ENCODE measurements at places on chromosomes 2 and 18. TPM values are rescaled to one million over a fixed set of nuclear protein-coding genes. Genes with fewer than 3 reads are reported as not detected.

Gene ZBTB7C
- total RNA-seq, result 10.6 TPM

Gene GLI2
- total RNA-seq, result 3.9 TPM

Gene DBI
- 134 TPM for total RNA-seq

Gene TUBB8B
- not detected for total RNA-seq

Gene GALNT5
- 0.10 TPM for total RNA-seq

Gene TLX2
- 21.2 TPM for total RNA-seq

Gene FIGN
- total RNA-seq, result 12.4 TPM

Gene BARD1
- 33.6 TPM for total RNA-seq

DNA sequence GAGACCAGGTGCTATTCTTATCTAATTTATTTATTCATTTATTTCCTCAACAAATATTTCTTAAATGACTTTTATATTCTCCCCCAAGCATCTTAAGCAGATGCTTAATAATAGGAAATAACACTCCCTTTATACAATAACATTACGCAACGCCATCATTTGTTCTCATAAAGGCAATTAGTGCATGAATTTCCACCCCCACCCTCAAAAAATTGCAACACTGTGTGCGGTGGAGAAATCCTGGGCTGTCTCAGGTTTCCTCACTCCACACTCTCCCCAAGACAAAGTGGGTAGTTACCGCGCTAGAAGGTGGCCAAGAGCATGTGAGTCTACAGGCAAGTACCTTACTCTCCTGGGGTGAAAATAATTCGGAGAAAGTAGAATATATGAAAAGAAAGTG lies 37.0 kb upstream of the CTDP1 start:
- peaks cover 12% of the 10 kb centered on the region for H3K27me3 ChIP-seq
- no peaks in the 10 kb centered on the region for H3K36me3 ChIP-seq
- H3K4me3 ChIP-seq, result no peak overlapping the region
- no peak for DNase-seq

DNA sequence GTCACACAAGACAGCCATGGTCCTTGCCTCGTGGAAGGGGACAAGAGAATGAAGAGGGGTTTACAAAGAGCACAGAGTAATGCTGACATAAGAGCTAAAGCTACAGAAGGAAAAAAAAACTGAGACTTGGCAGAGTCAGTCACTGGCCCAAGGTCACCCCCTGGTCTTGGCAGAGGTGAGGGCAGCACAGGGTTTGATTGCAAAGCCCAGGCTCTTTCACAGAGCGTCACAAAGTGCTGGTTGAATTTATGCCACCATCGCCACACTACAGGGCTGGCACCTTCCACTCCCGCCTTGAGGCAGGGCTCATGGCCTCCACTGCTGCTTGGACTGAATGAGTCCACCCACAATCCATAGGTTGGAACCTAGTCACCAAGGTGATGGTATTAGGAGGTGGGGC lies 190.2 kb downstream of the INHBB start:
- no peak overlapping the region for H3K27ac ChIP-seq
- peaks cover 3% of the 10 kb centered on the region for H3K27me3 ChIP-seq
- H3K4me1 ChIP-seq, result peaks cover 6% of the 10 kb centered on the region
- DNase-seq, result no peak
- peaks cover 6% of the 10 kb centered on the region for H3K36me3 ChIP-seq
- H3K4me3 ChIP-seq, result no peak overlapping the region

DNA sequence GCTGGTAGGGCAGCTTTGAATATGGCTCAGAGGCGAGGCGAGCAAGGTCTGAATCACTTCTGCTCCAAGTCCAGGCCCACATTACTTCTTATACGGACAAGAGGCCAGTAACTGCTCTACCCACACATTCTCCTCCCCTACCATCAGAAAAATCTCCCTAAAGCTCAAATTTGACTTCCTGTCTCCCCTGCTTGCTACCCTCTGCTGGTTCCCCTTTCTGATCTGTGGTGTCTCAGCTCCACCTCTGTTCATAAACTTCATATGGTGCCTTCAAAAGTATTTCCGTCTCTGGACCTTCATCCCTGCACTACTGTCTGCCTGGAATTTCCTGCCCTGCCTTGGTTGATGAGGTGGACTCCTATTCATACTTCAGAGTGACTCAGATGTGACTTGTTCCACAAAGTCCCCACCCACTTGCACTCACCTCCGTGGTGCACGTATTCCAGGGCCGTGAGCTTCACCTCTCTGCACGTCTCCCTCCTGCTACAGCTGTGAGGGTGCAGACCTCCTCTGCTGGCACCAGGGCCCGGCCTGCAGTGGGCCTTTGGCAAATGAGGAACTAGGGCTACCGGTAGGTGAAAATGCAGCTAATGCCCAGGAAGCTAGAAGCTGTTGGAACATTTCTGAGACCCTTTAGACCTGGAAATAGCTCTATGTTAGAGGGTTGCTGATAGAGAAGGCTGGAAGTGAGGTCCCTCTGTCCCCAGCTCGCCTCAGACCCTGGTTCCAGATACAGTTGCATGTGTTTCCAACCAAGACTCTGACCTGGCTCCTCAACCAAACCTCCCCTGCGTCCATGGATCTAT lies 24.6 kb upstream of the KCMF1 start:
- H3K36me3 ChIP-seq, result no peaks in the 10 kb centered on the region
- DNase-seq, result no peak
- H3K4me1 ChIP-seq, result no peaks in the 10 kb centered on the region
- no peak overlapping the region for H3K4me3 ChIP-seq

- DNase-seq, result no peak
- H3K27ac ChIP-seq, result no peak overlapping the region
- H3K27me3 ChIP-seq, result peaks cover 2% of the 10 kb centered on the region
- H3K4me3 ChIP-seq, result no peak overlapping the region
- H3K36me3 ChIP-seq, result no peaks in the 10 kb centered on the region
Measured at GRCh38 chr18:68267583-68267982, 447.3 kb downstream of the TMX3 start.

DNA sequence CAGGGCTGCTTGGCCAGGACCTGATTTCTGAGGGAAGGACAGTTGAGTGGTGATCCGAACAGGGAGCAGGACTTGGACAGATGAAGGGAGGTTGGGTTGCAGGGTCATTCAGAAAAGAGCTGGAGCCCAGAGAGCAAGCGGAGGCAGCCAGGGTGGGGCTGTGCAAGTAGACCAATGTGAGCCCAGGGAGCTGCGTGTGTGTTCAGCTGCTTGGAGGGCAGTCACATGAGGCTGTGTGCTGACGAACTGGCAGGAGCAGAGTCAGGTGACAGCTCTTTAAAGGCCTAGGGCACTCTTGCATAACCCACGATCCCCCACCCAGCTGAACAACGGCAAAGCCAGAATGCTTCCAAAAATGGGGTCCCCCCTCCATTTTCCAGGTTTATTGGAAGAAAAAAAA lies 4.6 kb upstream of the MLPH start:
- DNase-seq, result no peak
- no peak overlapping the region for H3K4me3 ChIP-seq
- H3K36me3 ChIP-seq, result no peaks in the 10 kb centered on the region
- peaks cover 3% of the 10 kb centered on the region for H3K27me3 ChIP-seq
- H3K4me1 ChIP-seq, result peaks cover 7% of the 10 kb centered on the region

DNA sequence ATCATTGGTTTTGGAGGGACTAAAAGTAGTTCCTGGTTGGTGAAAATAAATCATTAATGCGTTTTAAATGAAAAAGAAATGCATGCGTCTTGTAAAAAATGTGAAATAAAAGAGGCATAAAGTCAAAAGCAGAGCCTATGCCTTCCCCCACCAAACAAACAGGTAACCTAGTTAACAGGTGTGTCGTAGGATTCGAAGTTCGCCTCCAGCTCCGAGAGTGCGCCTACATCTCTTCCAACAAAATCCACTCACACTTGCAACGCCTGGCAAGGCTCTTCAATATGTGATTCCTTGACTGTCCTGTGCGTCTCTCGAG lies 677 bp upstream of the SMAD4 start:
- H3K36me3 ChIP-seq, result no peaks in the 10 kb centered on the region
- H3K4me3 ChIP-seq, result peak overlapping the region; percentile 96
- H3K4me1 ChIP-seq, result peaks cover 24% of the 10 kb centered on the region
- H3K27me3 ChIP-seq, result peaks cover 10% of the 10 kb centered on the region
- H3K27ac ChIP-seq, result peak overlapping the region; percentile 98

- H3K4me1 ChIP-seq, result peaks cover 2% of the 10 kb centered on the region
- peaks cover 3% of the 10 kb centered on the region for H3K27me3 ChIP-seq
- no peaks in the 10 kb centered on the region for H3K36me3 ChIP-seq
- H3K27ac ChIP-seq, result no peak overlapping the region
Measured at GRCh38 chr2:120675460-120676130, 60.1 kb upstream of the GLI2 start.
